Putamen (tissue), 1 donor: ENCODE measurements at places on chromosomes 16 and 17.

DNA sequence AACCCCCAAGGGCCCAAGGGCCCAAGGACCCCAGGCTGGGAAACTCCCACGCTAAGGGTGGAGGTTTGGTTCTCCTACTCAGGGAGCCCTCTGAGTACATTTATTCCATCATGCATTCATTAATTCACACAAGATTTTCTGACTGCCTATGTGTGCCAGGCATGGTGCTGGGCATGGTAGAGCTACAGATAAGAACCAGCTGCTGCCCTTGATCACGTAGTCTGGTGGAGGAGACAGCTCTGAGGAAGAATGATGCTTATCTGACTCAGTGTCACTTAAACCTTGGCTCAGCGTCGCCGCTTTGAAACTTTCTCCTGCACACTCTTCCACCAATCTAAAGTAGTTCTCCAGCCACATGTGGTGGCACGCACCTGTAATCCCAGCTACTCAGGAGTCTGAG lies 3.6 kb upstream of the ARL4D start:
- no peak for DNase-seq

DNA sequence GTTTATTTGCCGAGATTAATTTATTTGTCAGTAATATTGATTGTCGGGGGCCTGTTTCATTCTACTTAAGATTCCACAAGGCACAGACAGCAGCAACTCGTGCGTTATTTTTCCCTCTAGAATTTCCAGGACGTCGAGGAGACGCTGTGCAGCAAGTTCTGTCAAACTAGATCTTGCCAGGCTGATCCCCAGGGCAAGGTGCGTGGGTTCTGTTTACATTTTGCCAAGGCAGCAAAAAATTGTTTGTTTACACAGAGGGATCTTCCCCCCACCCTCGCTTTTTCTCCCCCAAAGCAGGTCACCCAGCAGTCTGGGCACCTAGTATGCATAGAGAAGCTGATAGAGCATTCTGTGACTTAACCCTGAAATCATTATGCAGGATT lies 111.4 kb downstream of the IRX3 start:
- no peak for DNase-seq

- DNase-seq: no peak
Measured at GRCh38 chr17:81166033-81166492, at the start of gene AATK. Gene AATK (minus strand): TSS chr17:81166221. CDS start chr17:81165992, 229 bp downstream.

GRCh38 chr16:66899310-66899944 lies 19.1 kb downstream of the PDP2 start:
- DNase-seq: no peak

GRCh38 chr16:24995469-24995868 lies 19.7 kb downstream of the ARHGAP17 start:
- no peak for DNase-seq

DNA sequence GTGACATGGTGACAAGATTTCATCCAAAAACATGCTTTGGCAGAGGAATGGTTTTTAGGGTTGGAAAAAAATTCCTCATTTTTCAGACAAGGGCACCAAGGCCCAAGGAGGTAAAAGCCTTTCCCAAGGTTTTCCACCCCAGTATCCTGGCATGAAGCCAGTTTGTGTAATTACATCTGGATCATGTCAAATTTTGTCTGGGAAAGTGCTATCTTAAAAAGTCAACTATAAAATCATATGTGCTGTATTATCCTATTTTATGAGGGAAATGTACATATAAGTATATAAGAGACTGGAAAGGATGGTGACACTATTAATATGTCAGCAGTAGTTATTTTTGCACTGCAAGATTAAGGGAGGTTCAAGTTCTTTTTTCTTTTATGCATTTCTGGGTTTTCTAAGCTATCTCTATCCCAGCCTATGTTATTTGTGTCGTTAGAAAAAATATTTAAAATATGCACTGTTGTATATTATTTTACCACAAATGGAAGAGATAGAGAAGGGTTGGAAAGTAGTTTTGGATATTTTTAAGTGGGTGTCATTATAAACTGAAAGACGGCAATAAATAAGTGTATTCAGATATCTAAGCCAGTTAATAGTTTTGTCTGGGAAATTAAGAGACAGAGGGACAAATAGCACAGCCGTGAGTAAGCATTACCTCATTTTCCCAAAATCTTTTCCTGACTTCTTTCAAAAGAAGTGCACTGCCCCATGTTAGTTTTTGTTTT lies 13.5 kb upstream of the FBXO47 start:
- DNase-seq: no peak
